Foreskin keratinocyte (primary cell): ENCODE measurements at places on chromosomes 3 and 15. TPM values are rescaled to one million over a fixed set of nuclear protein-coding genes. Genes with fewer than 3 reads are reported as not detected.

- no peak for DNase-seq
Measured at GRCh38 chr15:80260551-80260950, 8.5 kb upstream of the CTXND1 start.

DNA sequence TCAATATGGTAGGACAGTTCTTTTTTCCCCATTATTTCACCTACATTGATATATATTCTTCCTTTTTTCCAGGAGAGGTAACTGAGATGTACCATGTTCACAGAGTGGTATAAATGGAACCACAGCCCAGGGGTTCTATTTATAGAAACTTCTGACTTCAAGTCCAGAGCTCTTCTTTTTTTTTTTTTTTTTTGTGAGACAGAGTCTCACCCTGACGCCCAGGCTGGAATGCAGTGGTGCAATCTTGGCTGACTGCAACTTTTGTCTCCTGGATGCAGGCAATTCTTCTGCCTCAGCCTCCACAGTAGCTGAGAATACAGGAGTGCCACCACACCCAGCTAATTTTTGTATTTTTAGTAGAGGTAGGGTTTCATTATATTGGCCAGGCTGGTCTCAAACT, 267.1 kb upstream of the TPRG1 start:
- DNase-seq, result no peak

GRCh38 chr15:77120576-77120975, 49.7 kb upstream of the TSPAN3 start:
- no peak for DNase-seq

GRCh38 chr15:41905036-41905793, 11.4 kb upstream of the SPTBN5 start:
- DNase-seq, result no peak

DNA sequence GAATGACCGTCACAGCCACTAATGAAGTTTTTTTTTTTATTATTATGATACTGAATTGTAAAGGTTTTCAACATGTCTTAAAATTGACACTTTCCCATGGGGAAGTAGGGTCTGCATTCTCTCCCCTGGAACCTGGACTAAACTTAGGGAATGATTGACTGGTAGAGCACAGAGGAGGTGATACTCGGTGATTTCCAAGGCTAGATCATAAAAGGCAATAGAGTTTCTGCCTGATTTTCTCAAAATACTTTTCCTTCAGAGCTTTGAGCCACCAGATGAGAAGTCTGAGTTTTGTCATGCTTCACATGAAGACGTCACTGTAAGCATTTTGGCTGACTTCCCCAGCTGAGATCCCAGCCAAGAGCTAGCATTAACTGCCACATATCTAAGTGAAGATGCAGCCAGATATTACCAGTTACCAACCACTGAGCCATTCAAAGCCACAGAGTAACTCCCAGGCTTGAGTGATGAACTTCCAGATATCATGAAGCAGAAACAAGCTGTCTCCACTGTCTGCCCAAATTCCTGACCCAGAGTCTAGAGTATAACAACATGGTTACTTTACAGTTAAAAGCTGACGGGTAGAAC, 105.8 kb downstream of the LSAMP start:
- DNase-seq, result no peak

GRCh38 chr15:31325595-31326155, 960 bp upstream of the KLF13 start:
- no peak for DNase-seq

Gene TCTA
- total RNA-seq, result 9.9 and 10.6 TPM in 2 replicates

Gene CHST2
- total RNA-seq, result 5.0 and 5.4 TPM in 2 replicates

GRCh38 chr3:22159004-22159695, 408.1 kb upstream of the ZNF385D start:
- DNase-seq, result no peak

- DNase-seq, result peak; percentile 71
Measured at GRCh38 chr3:132354916-132355702, 37.9 kb downstream of the ACP3 start.

- no peak for DNase-seq
Measured at GRCh38 chr3:52528586-52529375, 4.9 kb downstream of the NT5DC2 start.

- no peak for DNase-seq
Measured at GRCh38 chr3:111968319-111969054, 10.3 kb upstream of the ABHD10 start.

- DNase-seq, result peak; percentile 71
Measured at GRCh38 chr15:42650208-42651066, 75.0 kb downstream of the STARD9 start.

DNA sequence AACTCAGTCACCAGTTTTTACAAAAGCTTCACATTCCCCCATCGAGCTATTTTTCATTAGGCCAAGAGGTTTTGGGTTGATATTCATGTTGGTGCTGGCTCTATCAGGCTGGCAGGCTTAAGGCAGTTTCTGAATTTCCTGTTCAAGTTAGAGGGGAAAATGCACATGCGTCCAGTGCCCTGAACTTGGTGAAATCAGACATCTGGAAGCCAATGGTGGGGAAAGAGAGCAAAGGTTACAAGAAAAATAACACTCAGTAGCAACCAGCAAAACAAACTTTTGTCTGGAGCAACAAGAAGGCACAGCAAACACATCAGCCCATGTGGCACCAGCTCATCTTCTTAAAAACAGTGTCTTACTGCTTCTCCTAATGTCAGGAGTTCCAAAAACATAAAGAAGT, 155.6 kb upstream of the TSC22D2 start:
- DNase-seq, result no peak

- DNase-seq, result peak; percentile 70
Measured at GRCh38 chr15:39631357-39631756, 50.5 kb downstream of the THBS1 start.

GRCh38 chr15:35211240-35211902, 126.3 kb upstream of the NANOGP8 start:
- no peak for DNase-seq

Gene ITIH4
- 0.18 and 0.95 TPM in 2 replicates for total RNA-seq

GRCh38 chr3:165800970-165801369, 36.3 kb downstream of the BCHE start:
- no peak for DNase-seq

GRCh38 chr15:93144463-93145236, 55.6 kb upstream of the RGMA start:
- DNase-seq, result no peak

GRCh38 chr3:73212683-73213082, 151.2 kb downstream of the EBLN2 start:
- DNase-seq, result no peak

DNA sequence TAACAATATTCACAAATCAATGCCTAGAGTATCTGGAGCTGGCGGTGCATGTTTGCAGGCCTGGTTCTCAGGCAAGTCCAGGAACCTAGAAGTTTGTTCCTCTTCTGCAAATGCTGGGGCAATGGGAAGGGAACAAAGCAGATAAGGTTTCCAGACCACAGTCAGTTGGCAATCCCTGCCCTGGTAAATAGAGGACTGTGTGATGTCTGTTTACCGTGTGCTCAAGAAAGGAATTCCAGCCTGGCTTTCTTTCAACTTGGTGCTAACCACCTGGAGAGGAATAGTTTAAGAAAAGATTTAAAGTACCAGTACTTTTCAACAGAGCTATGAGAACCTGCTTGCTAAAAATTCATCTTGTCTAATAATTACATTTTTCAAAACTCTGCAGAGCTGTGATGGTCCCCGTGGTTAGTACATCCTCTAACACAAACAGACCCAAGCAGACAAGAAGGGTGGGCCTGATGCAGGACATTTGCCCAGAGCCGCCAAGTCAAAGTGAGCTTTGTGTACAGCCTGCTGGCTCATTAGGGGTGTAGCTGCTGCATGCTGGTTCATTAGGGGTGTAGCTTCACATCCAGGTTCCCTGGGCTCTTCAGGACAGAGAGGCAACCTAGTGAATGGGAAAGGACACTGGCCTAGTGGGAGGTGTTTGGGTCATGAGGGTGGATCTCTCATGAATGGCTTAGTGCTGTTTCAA, 220.5 kb downstream of the SQOR start:
- no peak for DNase-seq

DNA sequence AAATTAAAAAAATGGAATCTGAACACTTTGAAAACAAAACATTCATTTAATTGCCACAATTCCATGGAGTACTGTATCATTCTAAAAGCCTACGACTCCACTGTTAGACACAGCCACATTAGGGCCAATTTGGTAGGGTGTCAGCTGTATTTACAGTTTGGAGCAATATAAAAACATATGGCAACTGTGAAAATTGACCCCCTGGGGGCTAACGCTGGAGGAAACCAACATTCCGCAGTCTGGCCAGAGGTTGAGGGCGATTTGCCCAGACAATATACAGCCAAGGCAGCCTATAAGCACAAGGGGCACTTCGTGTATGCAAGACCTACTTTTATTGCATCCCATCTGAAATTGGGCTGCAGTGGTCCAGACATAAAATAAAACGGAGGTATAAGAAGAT, 476.5 kb upstream of the WNT5A start:
- no peak for DNase-seq

- DNase-seq, result no peak
Measured at GRCh38 chr3:193407688-193408087, 29.1 kb upstream of the ATP13A5 start.

Gene CPNE9
- not detected in 2 replicates for total RNA-seq

DNA sequence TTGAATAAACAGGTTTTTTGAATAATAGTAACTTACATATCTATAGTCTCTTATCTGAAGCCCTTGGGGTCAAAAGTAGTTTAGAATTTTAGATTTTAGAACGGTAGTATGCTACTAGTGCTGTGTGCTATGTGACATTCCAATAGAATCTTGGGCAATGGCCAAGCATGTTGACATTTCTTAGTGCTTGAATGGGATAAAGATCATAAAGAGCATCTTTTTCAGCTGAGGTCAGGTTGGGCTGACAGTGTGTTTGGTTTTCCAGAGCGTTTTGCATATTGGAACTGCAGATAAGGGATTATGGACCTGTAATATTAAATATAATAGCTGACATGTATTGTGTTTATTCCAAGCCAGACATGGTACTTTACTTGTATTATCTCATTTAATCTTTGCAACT, 32.1 kb downstream of the CNTN4 start:
- DNase-seq, result no peak

GRCh38 chr3:142418926-142419592, 28.8 kb downstream of the XRN1 start:
- DNase-seq, result no peak

- DNase-seq, result no peak
Measured at GRCh38 chr3:155202626-155203025, 90.9 kb downstream of the STRIT1 start.

- DNase-seq, result no peak
Measured at GRCh38 chr3:157523814-157524213, 20.6 kb upstream of the VEPH1 start.

DNA sequence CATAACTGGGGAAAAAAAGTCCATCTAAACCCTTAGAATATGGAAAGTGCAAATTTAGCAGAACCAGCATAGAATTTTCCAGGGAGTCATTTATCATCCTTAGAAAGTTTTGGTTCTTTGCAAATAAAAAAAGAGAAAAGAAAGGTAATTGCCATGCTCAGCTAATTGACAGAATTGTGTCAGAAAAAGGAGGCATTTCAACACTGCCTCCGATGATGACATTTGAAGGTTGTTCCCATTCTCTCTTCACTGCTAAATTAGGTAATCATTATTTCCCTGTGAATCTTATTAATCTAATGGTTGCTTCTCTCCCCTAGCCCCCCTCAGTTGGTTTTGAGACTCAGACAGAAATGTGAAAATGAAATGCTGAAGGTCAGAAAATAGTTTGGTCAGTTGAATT, 139.2 kb downstream of the PDCD6IP start:
- DNase-seq, result no peak

DNA sequence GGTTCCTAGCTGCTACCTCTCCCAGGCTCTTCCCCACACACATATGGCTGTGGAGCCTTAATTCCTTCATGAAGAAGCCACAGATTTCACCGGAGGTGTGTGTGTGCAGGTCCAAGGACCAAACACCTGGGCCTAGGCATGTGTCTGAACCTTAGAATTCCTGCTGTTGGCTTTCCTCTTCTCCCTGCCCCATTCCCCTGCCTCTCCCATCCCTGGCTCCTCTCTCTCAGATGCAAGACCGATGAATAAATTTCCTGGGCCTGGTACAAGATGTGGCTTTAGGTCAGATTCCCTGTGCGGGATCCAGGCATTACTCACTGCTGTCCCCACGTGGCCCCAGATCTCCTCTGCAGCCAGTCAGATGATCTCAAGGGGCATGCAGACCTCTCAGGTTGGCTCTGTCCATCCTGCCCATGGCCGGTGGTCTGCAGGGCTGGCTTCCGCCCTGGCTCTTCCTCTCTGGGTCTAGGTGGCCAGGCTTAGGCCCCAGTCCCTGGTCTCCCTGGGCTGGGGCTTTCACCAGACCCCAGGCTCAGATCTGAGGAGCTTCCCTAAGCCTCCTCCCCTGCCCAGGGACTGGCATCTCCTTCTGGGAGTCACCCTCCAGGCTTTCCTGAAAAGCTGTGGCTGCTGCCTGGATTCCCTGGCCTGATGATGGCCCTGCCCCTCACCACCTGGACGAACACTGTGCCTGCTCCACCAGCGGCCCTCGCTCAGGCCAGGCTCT, 20.5 kb downstream of the CCR9 start:
- DNase-seq, result no peak

Gene OR5H6
- not detected in 2 replicates for total RNA-seq

Gene PDZRN3
- 0.24 and 0.25 TPM in 2 replicates for total RNA-seq

- DNase-seq, result no peak
Measured at GRCh38 chr15:75095594-75095993, 72.2 kb downstream of the PPCDC start.

Gene PPM1L
- 0.44 and 0.74 TPM in 2 replicates for total RNA-seq

Gene COL6A5
- not detected in 2 replicates for total RNA-seq

DNA sequence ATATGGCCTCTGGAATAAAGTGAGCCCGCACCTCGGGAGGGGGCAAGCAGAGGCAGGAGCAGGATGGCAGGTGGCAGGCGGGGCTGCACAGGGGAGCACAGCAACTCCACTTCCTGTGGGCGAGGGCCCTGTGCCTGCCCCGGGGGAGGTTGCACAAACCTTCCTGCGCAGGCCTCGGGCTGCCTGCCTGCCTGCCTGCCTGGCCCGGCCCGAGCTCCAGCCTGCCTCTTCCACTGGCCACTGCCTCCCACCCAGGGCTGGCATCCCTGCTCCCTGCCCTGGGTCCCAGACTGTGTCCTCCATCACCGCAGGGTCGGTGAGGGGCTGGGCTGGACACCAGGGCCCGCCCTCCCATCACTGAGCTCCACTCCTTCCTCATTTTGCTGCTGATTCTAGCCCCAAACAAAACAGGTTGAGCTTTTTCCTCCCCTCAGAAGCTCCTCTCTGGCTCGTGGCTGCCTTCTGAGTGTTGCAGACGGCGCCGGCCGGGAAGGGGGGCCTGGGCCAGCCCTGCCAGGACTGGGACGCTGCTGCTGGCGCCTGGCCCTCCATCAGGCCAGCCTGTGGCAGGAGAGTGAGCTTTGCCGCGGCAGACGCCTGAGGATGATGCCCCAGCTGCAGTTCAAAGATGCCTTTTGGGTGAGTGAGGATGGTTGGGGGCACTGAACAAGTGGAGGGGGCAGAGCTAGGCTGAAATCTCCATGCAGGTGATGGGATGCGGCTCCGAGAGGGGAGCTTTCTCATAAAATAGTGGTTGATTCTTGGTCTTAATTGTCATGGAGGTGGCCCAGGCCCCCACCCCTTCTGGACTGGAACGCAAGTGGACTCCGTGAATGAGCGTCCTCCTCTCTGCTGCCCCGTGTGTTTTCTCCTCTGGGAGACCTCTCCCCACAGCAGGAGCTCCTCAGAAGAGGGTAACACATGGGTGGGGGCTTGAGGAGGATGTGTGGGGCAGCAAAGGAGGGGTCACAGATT, at the start of gene PSTPIP1:
Gene PSTPIP1, plus strand, starts transcription at position 156 of the 975 bp plus-strand sequence. Its CDS starts 448 bp downstream, at position 604.
- DNase-seq, result peak; percentile 32

Gene CNTN3
- total RNA-seq, result 0.10 TPM in 1 of 2 replicates, not detected in the other

Gene RHCG
- total RNA-seq, result 0.54 and 0.56 TPM in 2 replicates

- peak; percentile 49 for DNase-seq
Measured at GRCh38 chr3:113212150-113212843, 940 bp downstream of the BOC start.

- no peak for DNase-seq
Measured at GRCh38 chr15:25426896-25427610, 11.8 kb downstream of the UBE3A start.

Gene ST8SIA2
- total RNA-seq, result 0.99 and 1.5 TPM in 2 replicates

GRCh38 chr15:66359740-66360139, 3.3 kb upstream of the TIPIN start:
- DNase-seq, result peak; percentile 82
